ENCODE measurements at places on chromosomes 16 and 17.

DNA sequence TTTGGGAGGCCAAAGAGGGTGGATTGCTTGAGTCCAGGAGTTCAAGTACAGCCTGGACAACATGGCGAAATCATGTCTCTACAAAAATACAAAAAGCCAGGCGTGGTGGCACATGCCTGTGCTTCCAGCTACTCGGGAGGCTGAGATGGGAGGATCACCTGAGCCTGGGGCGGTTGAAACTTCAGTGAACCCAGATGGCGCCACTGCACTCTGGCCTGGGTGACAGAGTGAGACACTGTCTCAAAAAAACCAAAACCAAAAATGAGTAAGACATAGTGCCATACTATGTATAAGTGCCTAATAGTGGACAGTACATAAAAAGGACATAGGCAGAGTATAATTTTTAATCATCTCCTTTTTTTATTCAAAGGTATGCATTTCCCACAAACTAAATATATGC, 4.0 kb downstream of the CTC1 start:
- DNase-seq: peak; percentile 46

- no peak for DNase-seq
Measured at GRCh38 chr17:21400816-21401593, 24.8 kb downstream of the KCNJ12 start.

- no peak for DNase-seq
Measured at GRCh38 chr16:890716-891352, 80.0 kb downstream of the LMF1 start.

GRCh38 chr16:53605831-53606400, 97.7 kb downstream of the RPGRIP1L start:
- DNase-seq: no peak

DNA sequence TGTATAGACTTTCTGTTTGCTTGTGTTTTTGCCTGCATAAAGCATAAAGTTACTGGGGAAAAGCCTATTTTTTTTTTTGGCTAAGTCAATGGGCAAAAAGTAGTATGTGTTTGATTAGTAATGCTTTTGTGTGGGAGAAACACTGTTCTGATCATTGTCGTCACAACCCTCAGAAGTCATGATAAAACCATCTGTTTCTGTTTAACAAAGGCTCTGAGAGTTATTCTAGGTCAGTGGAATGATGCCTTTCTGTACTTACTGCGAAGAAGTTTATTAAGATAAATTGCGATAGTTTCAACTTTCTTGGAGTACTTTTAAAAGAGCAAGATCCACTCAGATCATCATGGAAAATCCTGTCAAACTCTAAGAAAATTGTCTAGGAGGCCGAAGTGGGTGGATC, 80.9 kb downstream of the PRKCA start:
- no peak for DNase-seq

GRCh38 chr16:72786606-72787005, 261.3 kb downstream of the ZFHX3 start:
- DNase-seq: no peak

DNA sequence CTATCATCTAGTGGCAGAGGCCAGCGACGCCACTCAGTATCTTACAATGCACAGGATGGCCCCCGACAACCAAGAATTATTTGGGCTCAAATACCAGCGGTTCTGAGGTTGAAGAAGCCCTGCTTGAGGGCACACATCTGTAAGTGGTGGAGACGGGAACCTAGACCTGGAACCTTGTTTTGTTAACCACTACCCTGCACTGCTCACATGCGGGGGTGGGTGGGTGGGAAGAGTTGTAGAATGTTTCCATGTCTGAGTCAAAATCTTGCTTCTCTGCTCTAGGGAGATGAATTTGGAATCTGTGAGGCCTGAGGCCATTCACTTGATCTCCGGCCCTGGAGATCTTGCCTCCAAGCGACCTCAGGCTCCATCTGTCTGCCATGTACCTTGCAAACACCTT, 44.1 kb downstream of the ABCC1 start:
- no peak for DNase-seq

DNA sequence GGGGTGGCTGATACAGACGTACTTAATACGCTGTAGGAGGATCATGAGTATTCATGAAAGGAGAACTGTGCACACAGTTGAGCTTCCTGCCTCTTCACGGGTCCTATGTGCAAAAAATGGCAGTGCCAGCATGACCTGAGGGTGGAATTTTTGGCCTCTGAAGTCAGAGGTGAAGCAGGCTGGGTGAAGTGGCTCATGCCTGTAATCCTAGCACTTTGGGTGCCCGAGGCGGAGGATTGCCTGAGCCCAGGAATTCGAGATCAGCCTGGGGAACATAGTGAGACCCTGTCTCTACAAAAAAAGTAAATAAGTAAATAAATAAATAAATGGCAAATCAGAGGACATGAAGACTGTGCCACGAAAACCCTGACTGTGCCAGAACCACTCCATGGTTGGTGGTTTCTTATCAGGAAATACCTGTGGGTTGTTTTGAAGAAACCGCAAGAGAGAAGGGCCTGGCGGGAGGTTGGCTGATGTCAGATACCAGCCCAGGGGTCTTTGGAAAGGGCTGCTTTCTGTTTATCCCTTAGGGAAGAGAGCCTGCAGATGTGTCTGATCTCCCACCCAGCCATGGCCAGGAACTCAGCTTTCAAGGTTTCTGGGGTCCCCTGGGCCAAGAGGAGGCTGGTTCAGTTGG, 3.4 kb downstream of the ASPSCR1 start:
- peak; percentile 82 for DNase-seq

DNA sequence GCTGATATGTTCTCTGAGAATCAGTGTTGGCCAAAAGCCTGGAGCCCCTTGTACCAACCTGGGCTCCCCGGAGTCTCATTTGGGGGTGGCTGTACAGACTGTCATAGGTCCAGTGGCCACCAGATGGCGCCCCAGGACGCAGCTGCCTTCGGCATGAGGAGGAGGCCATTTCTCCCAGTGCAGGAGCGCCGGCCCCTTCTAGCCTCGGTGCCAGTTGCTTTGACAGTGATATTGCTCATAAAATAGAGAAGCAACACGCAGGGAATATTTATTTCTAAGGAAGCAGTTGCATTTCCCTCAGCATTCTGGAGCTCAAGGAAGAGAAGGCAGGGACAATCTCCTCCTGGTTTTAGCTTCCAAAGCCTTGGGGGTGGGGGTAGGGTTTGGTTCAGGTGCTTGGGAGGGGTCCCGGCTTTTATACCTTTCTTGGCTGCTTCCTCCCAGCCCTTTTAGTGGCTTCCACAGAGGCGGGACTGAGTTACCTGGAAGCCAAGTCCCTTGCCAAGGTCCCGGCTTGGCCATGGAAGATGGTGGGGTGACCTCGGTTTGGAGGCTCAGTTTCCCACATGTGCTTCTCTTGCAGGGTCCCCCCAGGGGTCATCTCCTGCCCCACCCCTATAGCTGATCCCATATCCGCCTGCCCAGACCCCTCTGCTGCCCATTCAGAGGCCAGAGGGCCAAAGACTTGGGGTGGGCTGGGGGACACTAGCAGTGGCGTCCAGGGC, 117.8 kb upstream of the CDC42EP4 start:
- peak; percentile 90 for DNase-seq

DNA sequence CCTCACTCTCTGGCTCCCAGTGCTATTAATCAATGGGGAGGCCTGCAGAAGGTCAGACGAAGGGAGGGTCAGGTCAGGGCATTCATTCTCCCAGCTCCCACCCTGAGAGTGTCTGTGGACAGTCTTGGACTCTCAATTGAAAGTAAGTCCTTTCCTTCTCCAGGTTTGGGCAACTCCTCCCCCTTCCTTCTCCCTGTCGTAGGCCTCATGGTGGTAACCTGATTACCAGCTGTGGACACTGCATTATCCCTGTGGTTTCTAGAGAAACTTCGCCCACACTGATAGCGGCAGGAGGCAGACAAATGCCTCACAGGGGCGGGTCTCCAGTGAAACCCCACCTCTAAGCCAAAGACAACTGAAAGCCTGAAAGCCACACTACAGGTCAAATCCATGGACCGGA, 57.7 kb upstream of the SLC25A19 start:
- DNase-seq: no peak

- DNase-seq: no peak
Measured at GRCh38 chr16:49048557-49048956, 233.1 kb downstream of the CBLN1 start.

GRCh38 chr17:77188084-77189066, 47.6 kb downstream of the SEC14L1 start:
- no peak for DNase-seq

- DNase-seq: no peak
Measured at GRCh38 chr17:40818343-40818732, 4.1 kb downstream of the KRT10 start.

DNA sequence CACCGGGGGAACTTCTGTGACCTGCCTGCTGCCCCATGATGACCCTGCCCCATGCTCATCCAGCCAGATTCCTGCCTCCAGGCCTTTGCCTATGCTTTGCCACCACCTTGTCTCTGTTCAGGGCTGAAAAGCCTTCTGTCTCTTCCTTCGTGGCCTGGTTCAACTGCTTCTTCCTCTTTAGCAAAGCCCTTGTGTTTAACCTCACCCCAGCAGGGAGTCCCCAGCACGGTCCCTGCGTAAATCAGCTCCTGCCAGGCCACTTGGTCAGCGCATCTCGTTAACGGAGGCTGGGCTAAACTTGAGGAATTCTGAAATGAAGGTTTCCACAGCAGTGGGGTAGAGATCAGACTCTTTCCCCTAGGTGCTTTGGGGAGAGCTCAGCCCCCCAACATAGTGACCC, 16.1 kb upstream of the KCNJ12 start:
- peak; percentile 13 for DNase-seq

DNA sequence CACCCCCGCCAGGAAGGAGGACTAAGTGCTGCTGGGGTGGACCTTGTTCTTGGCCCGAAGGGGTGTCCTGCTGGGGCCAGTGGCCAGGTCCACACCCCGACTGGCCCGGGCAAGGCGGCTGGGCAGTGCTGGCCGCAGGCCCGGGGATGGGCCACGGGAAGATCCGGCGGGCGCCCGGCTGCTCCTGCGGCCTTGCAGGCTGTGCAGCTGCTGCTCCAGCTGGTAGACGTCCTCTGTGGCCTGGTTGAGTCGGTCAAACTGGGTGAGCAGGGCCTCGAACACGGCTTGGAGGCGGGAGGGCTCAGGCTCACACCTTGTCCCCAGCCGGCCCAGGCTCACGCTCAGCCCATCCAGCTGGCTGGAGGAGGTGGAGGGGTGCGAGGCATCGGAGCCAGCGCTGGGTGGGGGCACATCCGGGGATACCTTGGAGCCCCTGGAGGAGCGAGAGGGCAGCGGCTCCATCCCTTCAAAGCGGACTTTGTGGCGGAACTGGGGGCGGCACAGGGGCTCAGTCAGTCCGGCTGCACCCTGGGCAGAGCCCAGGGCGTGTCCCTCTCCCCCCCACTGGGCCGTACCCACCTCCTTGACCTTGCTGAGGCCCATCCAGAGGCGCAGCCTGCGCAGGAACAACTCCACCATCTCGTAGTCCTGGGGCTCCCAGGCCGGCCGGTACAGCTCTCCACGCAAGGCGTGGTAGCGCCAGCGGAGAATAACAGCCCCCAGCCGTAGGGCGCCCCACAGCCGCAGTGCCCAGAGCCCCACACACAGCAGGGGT, 42.1 kb downstream of the TSC2 start:
- DNase-seq: no peak
